Activated CD4-positive, alpha-beta T cell treated with anti-CD3 and anti-CD28 coated beads, Interleukin-2, amount 50 U/mL, for 16 hours (primary cell): ENCODE measurements at places on chromosomes 11 and 22.

DNA sequence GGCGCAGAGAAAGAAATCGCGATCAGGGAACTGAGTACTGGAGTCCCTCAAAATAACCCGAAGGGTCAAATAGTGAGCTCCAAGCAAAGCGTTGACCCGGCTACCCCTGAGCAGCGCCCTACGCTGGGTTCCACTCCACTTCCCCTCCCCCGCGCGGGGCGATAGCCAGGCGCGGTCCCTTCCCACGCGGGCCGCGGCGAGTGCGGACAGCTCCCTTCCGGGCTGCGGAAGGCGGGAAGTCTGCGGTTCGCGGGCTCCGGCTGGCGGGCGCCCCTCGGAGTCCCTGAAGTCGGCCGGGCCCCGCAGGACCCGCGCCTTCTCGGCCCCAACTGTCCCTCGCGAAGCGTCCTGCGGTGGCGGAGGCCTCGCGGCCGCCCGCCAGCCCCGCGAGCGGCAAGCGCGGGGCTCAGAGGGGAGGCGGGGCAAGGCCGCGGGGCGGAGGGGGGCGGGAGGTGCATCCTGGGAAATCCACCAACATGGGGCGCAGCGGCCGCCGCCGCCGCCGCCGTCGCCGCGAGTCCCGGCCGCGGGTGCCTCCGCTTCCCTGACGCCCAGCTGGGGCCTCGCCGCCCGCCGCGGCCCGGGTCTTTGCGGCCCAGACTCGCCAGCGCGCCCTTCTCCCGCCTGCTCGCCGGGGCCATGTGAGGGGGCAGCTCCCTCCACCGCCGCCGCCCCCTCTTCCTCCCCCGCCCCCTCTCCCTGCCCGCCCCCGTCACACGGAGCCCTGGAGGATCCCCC is at the start of gene QSER1:
TSS of gene QSER1 (plus strand) at position 457 of the 738 bp plus-strand sequence. CDS start 315 bp downstream, outside the sequence.
- peak; percentile 63 for DNase-seq

- no peak for DNase-seq
Measured at GRCh38 chr11:98300719-98301118, 720.0 kb upstream of the CNTN5 start.

DNA sequence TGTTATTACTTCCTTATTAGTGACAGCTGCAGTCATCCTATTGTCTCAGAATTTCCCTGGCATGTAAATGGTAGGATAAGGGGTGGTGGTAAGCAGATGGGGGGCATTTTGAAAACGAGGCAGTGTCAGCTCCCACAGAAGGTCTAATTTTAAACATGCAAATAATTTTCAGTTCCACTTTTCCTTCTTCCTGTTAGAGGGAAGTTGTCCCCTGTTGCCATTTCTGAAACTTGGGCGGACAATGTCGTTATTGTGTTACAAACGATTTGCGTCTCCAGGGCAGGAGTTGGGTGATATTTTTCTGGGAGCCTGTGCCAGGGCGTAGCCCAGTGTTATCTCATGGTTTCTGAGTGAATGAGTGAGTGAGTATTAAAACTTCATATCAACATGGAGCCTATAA is 7.4 kb downstream of the PTPRJ start:
- no peak for DNase-seq

- DNase-seq: no peak
Measured at GRCh38 chr11:68146704-68147474, 25.7 kb upstream of the CHKA start.

- no peak for DNase-seq
Measured at GRCh38 chr11:132405728-132406127, 1035.3 kb downstream of the NTM start.

DNA sequence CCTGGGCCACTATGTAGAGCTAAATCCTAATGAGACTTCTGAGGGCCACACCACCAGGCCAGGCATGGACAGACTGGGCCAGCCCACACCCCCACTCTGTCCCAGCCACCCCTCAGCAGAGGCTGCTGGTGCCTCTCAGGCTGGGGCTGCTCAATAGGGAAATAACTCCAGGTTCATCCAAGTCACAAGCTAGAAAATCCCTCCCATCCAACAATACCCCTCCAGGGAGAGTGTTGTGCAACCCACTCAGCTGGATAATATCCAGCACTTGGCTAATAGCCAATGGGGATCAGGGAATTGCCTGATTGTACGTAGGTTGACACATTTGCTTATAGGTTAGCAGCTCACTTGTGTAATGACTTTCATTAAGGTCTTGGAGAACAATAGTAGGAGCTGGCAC is 64.1 kb upstream of the WNT11 start:
- DNase-seq: no peak

DNA sequence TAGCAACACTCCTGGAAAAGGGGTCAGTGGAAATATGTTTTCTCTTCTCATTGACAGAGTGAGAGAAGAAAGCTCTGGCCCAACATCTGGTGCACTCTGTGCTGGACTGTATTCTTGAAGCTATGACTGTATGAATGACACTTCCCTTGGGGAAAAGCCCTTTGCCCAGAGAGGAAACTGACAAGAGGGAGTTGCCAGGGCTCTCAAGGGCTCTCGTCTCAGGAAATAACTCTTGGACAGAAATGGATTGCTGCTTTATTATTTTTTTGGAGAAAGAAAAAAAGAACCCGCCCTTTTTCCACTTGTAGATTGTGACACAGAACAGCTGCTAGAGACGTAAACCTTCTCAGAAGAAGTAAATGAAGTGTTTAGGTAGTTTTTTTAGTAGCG is 11.4 kb downstream of the ETS1 start:
- DNase-seq: no peak

- DNase-seq: no peak
Measured at GRCh38 chr11:117862019-117862725, 14.3 kb downstream of the FXYD6 start.

- no peak for DNase-seq
Measured at GRCh38 chr11:116278076-116278475, 494.7 kb downstream of the BUD13 start.

DNA sequence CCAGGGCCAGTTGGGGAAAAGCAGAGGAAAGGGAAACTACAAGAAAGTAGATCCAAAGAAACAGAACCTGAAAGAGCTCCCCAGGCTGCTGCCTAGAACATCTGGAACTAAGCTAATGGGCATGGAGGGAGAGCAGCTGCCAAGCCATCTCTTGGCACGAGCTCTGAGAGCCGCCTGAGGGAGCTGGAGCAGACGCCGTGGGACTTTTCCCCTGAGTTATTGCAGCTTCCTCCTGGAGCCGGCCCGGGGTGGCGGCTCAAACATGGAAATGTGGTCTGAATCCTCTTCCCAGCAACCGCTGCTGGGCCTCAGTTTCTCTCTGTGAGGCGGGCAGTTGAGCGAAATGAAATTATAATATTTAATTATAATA is 41.8 kb downstream of the LIF start:
- no peak for DNase-seq

- peak; percentile 67 for DNase-seq
Measured at GRCh38 chr22:43993072-43993760, 30.9 kb upstream of the PARVB start.

DNA sequence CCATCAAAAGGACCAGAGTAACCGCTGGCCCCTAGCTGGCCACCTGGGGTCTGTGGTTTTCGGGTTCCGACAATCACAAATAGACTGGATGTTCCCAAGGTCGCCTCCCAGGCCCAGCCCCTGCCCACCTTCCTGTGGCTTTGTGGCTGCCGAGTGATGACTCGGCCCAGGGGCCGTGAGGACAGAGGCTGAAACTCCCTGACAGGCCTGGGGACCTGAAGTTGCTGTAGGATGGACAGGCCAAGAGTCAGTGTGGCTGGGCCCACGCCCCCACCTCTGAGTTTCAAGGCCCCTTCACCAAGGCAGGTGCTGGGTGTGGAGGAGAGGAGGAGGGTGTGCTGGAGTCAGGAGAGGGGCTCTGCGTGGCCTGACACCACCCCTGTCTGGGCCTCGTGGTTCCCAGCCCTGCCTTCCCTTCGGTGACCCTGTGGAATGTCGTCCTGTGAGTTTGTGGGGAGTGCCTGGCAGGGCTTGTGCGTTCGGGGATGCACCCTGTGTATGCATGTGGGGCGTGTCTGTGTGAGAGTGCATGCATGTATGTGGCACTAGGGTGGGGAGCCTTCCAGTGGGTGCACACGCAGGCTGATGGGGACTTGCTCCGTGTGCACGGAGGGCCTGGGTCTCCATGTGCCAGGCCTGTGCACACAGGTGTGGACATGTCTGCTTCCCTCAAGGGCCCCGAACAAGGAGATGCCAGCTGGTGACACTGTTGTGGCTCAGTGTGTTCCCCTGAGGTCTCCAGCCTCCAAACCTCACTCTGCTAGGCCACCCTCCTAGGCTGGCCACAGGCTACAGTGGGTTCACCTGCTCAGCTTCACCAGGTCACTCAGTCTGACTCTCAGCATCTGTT is 8.4 kb upstream of the MGAT3 start:
- no peak for DNase-seq

DNA sequence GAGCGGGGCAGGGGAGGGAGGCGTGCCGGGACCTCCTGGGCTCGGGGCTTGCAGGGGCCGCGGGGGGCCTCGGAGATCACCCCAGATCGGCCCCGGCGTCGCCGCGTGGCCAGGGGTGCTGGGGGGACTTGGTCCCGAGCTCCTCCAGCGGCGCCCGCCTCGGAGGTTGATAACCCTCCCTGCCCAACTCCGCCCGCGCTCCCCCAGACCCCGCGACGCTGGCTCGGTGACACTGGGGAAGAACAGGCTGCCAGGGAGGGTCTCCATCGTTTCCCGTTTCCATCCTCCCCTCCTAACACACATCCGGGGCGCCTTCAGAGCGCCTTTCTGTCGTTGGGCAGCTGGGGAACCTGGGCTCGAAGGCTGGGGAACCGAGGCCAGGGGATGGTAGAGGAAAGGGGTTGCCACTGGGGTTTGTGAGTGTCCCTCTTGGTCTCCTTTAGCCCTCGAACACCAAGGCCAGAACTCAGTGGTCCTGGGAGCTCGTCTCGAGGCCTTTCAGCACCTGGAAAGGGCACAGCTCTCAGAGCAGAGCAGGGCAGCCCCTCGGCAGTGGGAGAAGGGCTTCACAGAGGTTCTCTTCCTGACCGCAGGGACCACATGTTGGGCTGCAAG is 431 bp downstream of the SLC37A2 start:
- DNase-seq: no peak

DNA sequence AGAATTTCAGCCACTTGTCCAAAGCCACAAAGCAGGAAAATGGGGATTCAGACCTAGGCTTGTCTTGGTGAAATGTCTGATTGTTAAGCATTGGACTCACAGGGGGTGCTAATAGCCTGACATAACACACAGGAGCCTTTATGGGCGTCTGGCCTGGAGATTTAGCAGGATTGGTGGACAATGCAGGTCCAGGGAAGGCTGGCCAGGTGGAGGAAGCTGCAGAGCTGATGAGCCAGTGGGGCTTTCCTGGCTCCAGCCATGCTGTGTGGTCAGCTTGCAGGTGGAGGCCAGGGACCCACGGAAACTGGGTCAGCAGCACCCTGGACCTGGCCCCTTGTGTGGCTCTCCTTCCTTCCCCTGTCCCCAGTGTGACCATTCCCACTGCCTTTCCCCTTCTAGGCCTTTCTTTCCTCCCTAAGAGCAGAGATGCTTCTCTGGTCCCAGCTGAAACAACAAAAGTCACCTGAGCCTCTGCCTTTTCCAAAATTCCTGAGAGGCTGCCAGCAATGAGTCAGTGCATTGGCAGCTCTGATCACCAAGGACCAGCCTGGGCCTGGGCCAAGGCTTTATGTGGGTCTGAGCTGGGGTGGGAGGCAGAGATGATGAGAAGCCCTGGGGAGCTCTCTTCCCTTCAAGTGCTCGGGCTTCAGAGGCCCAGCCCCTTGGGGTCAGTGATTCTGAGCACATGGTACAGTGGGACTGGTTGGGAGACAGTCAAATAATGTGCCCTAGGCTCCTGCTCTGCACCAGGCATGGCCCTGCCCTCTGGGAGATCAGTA is 85.2 kb downstream of the CCDC81 start:
- DNase-seq: no peak

- DNase-seq: no peak
Measured at GRCh38 chr11:30326114-30326778, 3.3 kb downstream of the ARL14EP start.

- no peak for DNase-seq
Measured at GRCh38 chr11:134245434-134245833, 7.7 kb downstream of the THYN1 start.
